Kidney tubule cell (primary cell): ENCODE measurements at places on chromosomes 7 and 10.

- DNase-seq = no peak
These were observed 7.6 kb downstream of the MMS19 start for GRCh38 chr10:97490592-97490991.

GRCh38 chr7:49014870-49015269 lies 90.5 kb downstream of the CDC14C start:
- DNase-seq = peak; percentile 55

DNA sequence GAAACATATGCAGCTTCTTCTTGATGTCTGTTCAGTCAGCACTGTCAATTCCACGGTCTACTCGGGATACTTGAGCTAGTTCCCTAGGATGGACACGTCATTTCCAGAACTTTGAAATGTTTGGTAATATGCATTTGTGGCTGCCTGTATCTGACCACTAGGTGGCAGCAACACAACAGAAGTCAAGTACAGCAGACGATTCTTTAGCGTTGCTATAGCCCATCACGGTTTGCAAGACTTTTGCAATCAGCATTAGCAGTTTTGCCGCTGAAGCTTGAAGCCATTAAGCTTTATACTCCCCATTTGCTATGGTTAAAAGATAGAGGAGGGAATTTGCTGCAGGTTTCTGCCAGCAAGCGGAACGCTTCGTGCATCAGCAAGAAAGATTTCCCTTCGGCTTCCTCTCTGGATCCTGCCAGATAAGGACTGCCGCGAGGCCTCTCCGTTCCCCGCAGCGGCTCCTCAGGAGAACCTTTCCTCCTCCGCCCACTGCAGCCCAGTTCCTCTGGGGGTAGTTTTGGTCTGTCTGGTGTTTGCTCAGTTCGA lies 63.5 kb downstream of the ABCC2 start:
- DNase-seq = peak; percentile 85

GRCh38 chr7:27520815-27521790 lies 141.6 kb downstream of the HIBADH start:
- DNase-seq = no peak

DNA sequence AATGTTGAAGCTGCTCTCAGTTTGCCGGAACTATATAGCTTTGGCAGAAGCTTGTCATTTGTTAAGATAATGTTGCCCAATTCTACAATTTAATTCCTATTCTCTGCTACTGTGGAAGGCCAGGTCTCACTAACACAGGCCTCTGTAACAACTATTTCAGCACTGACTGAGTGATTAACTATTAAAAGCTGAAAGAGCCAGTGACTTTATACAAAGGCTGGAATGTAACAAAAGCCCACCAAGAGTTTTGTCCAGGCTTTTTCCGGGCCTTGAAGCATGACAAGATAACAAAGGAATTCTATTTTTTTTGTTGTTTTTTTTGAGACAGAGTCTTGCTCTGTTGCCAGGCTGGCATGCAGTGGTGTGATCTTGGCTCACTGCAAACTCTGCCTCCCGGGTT lies 795.6 kb downstream of the PHTF2 start:
- peak; percentile 57 for DNase-seq

GRCh38 chr7:41046221-41046761 lies 656.6 kb downstream of the INHBA start:
- peak; percentile 34 for DNase-seq
